ENCODE measurements at places on chromosomes 1 and 21. TPM values are rescaled to one million over a fixed set of nuclear protein-coding genes. Genes with fewer than 3 reads are reported as not detected.

The SMG5 gene
- total RNA-seq: 81.2 TPM

The OR2T34 gene
- total RNA-seq: not detected

The GJA8 gene
- total RNA-seq: not detected

The KCNT2 gene
- total RNA-seq: 20.9 TPM

The PLEKHA6 gene
- total RNA-seq: 4.3 TPM

The OR2L8 gene
- not detected for total RNA-seq

The TSNAX gene
- 25.2 TPM for total RNA-seq

The SH2D1B gene
- total RNA-seq: 0.31 TPM

DNA sequence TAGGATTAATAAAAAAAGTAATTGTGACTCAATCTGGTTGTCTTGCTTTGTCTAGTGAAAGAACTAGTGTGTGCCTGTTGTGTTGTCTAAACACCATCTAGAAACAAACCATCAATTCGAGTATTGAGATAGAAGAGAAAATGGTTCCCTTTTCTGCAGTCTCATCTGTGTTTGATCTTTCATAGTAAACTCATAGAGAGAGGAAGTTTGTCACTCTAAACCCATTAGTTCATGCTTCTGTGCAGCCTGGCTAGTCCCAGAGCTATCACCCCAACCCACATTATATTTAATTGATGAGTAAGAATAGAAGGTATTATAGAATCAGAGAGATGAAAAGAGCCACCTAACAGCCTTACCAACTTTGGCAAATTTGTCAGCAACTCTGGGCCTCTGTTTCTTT, 99.5 kb downstream of the TGFB2 start:
- no peak for DNase-seq

DNA sequence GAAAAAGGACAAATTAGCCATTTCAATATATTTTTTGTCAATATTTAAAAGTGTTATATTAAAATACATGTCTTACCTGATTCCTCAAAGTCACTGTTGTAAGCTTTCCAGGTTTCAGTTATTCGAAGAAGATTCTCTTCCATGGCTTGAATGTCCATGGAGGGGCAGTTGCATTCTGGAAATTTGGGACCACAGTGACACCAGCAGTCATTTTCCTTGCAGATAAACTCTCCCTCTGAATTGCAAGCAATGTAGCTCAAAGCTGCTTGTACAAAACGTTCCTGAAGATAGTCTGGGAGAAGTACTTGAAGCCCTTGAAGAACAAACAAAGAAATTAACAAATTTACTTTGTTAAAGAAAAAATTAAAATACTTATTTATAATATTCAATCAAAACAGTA, 251.7 kb downstream of the BRINP3 start:
- DNase-seq: no peak

DNA sequence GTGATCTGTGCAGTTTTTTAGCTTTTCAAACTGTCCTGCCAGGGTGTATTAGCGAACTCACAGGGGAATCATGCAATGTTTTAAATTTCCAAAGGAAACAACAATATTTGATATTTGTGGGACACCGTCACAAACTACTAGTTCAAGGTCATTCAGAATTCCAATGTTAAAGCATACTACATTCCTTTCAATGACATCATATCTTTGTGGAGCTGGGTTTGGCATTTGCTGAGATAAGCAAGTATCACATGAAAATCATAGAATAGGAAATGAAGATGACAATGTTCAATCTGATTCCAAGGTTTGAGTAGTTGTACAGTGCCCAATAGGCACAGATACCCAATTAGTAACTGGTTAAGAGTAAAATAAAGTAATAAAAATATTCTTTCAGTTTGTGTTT, 35.6 kb downstream of the NUF2 start:
- DNase-seq: no peak

GRCh38 chr1:227415115-227415790, 97.0 kb upstream of the CDC42BPA start:
- DNase-seq: no peak

DNA sequence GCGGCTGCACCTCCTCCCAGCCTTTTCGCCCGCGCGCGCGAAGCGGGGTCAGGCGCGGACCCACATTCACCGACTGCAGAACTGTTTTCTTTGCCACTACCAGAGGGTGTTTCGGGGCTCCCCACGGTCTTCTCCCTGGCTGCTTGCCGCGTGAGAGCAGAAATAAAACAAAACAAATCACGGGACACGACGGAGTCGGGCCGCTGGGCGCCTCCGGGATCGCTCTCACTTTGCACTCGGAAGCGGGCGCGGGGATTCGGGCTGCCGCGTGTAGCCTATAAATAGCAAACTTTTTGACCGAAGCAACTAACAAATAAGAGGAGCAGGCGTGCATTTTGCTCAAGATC, 412.3 kb upstream of the ESRRG start:
- DNase-seq: no peak

DNA sequence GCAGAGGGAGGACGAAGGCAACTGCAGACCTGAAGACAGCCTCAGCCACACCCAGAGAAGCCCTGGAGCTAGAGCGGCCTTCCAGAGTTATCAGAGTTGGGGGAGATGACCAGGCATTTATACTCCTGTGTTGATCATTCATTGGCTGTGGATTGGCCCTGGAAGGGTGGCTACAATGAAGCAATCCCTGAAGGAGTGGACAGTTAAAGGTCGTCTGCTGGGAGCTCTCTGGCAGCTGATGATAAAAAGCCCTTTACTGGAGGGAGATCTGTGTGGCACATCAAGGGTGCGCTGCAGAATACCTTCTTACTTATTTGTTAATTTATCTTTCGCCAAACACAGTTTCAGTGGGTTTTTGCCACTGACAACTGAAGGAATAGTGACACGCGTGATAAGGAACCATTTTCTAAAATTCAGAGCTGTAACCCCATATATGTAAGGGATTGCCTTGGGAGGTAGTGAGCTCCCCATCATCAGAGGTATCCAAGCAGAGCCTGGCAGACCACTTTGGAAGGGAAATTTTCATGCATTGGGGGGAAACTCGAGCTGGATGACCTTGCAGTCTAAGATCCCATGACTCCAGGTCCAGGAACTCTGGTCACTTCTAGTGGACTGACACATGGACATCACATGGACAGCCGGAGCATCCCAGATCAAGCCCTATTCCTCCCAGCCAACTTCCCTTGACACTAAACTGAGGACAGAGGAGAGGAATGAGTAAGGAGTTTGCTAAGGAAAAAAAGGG, 126.4 kb upstream of the GADD45A start:
- DNase-seq: no peak

- no peak for DNase-seq
Measured at GRCh38 chr21:41170442-41170841, 2.5 kb downstream of the BACE2 start.

DNA sequence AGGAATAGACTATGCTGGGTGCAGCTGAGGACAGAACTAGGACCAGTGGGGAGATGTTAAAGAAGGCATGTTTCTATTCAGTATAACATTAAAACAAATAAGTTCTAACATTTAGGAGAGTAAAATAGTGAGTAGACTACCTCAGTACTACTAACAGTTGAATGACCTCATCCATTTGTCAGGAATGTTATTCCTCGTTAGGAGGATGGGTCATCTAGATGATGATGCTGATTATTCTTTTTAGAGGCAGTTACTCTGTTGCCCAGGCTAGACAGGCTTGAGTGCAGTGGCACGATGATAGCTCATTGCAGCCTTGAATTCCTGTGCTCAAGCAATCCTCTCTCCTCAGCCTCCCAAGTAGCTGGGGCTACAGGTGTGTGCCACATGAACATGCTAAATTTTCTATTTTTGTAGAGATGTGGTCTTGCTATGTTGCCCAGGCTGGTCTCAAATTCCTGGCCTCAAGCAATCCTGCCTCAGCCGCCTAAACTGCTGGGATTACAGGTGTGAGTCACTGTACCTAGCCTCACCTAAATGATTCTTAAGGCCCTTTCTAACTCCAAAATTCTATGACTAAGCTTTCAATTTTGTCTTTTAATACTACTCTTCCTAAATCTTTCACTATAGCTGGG, 9.3 kb downstream of the EEIG2 start:
- no peak for DNase-seq

- no peak for DNase-seq
Measured at GRCh38 chr1:160569806-160570205, 9.5 kb downstream of the CD84 start.

GRCh38 chr1:193402977-193403376, 216.6 kb upstream of the B3GALT2 start:
- no peak for DNase-seq

DNA sequence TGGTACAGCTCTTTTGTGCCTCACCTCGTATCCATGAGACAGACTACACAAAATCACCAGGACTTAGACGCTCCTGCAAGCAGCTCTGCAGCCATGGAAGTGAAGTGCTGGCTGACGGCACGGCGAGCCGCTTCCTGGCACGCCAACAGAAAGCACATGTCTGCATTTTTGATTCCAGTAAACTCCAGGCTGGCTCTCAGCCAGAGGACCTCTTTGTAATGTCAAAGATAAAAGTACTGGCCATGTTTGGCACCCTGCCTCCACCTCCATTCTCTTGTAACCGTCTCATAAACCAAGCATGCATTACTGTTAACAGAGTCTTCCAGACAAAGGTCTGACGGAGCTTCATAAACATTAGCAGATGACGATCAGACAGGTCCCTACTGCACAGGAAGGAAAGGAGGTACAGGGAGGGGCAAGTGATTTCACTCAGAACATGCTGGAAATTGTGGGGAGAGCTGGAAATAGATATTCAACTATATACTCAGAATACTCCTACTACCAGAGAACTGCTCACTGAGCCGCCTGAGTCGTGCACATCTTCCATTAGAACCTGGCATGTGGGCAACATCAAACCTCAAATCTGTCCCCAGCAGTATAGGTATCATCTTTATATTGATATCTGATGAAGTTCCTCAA, 632.0 kb downstream of the SMYD3 start:
- DNase-seq: peak; percentile 62

GRCh38 chr1:16724718-16725438, 15.4 kb upstream of the RNU1-4 start:
- peak; percentile 27 for DNase-seq

DNA sequence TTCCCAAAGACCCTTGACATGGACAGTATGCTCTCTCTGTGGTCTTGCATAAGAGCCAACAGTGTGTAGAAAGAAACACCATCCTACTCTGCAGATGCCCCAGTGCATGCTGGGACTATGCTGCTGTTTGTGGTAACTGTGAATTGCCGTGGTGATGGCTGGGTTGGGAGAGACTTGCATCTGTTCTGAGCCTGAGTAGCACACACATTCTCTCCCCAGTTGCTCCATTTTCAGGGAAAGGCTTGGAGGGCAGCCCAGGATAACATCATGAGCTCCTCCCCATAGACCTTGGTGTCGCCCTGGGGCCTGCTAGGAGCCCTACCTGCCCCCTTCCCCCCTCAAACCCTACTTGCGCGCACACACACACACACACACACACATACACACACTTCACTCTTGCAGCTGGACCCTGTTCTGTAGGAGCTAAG, 120.9 kb upstream of the IPO9 start:
- no peak for DNase-seq

Measured in omental fat pad (tissue), 4 donors.